ENCODE measurements at places on chromosomes 1 and 21.

- no peak for DNase-seq
Observed at GRCh38 chr21:39845571-39846130, 21.6 kb upstream of the PCP4 start.

DNA sequence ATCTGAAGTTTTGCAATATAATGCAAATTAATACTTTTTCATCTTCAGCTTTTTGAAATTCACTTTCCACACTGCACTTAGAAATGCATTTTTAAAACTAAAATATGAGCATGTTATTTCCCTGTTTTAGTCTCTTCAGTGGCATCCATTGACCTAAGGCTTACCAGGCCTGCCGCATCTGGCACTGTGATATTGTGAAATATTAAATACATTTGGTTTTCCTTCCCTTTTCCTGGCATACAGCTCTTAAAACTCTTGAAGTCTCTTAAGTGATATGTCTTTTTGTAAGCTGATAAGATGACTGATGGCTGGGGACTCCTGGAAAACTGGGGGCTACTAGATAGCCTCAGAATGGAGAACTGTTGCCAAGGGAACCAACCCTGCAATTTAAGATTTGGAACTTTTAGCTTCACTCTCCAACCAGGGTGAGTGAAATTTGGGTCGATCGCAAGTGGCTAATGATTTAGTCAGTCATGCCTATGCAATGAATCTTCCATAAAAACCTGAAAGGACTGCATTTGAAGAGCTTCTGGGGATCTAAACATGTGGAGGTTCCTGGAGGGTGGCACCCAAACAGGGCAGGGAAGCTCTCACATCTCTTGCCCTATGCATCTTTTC lies 75.5 kb upstream of the PDC start:
- no peak for DNase-seq

GRCh38 chr1:72281637-72282270 lies 585 bp downstream of the NEGR1 start:
- DNase-seq: no peak

DNA sequence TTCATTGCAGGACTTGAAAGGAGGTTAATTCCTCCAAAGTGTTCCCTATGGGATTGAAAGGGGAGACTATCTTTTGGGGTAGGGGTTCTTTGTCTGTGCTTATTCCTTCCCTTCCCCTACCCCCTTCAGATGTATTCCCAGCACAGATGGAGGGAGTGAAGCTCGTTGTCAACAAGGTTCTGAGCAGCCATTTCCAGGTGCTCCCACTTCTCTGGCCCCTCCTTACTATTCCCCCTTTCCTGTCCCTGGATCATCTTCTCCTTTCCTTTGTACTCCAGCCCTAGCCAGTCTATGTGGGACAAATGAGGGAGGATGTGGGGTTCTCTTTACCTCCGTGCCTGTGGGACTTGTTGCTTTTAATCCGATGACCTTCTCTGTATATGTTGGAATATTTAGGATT lies 899 bp downstream of the TOMM40L start:
- DNase-seq: no peak

DNA sequence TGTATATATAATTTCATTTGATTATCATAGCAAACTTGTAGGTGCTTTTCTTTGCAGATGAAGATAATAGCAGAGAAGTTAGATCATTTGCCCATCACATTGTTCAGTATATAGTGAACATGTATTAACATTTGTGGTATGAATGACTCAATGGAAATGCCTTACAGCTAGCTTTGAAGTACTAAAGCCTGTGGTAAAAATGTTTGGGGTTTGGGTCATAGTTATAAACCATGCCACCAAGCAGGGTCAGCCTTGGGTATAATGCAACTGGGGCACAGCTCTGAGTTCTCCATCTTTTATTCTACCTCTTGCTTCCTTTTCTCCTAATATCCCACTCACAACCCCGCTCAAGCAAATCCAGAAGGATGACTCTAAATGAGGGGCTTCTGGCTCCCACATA lies 141.6 kb downstream of the KCNT2 start:
- no peak for DNase-seq

GRCh38 chr1:8782001-8782620 lies 35.3 kb downstream of the RERE start:
- DNase-seq: no peak

- no peak for DNase-seq
Observed at GRCh38 chr1:214108097-214108446, 120.3 kb downstream of the PROX1 start.

DNA sequence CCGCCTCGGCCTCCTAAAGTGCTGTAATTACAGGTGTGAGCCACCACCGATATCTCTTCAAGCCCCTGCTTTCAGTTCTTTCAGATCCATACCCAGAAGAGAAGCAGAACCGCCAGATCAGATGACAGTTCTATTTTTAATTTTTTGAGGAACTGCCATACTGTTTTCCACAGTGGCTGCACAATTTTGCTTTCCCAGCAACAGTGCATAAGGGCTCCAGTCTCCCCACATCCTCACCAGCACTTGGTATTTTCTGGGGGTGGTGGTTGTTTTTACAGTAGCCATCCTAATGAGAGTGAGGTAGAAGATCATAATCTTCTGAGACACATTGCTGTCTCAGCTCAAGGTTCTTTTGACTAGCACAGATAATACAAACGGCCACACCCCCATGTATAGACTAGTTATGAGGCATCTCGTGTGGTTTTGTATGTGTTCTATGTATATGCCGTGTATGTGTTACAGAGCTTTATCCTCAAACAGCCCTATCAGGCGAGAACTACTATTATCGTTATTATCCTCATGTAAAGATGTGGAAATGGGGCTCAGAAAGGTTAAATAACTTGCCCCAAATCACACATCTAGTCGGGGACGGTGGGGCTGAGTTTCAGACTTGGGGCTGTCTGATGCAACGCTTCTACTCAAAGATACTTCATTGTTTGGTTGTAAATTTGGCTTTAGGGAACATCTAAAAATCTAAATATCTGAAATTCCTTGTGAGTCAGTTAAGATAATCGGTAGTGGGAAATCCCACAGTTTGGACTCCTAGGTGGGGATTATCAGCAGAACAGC lies 12.0 kb downstream of the FHAD1 start:
- no peak for DNase-seq

GRCh38 chr1:186502087-186502486 lies 41.2 kb upstream of the PDC start:
- DNase-seq: no peak

- no peak for DNase-seq
Observed at GRCh38 chr1:42690477-42691156, 8.4 kb downstream of the YBX1 start.

DNA sequence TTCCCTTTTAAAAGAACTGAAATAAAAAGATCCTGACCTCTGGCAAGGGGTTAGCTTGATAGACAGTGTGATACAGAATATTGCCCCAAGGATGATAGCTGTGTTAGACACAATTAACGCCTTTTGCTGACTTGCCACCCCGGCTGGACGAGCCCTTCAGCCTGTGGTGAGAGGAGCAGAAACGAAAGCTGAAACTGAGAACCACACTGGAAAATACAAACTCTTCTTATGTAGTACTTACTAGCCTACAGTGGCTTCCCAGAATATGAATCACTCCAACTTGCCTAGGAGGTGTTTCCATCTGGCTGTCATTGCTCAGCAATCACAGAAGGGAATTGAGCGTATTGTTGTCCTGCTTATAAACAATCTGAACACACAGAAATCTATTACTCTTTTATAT lies 22.9 kb downstream of the SAMSN1 start:
- no peak for DNase-seq

DNA sequence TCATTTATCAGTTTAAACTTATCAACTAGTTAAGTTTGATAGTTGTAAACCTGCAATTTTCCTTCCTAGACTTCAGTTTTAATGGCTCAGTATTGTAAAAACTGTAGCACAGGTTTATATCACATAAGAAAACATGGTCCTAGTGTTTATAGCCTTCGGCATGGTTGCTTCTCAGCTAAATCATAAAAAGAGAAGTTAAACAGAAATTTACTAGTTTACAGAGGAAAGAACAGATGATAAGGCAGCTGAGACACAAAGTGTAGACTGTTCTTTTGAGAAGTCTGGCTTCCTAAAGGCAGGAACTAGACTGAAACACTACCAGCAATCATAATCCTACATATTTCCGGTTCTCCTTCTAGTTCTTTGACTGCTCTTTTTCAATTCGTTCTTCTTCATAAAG lies 39.8 kb downstream of the WNT2B start:
- no peak for DNase-seq

DNA sequence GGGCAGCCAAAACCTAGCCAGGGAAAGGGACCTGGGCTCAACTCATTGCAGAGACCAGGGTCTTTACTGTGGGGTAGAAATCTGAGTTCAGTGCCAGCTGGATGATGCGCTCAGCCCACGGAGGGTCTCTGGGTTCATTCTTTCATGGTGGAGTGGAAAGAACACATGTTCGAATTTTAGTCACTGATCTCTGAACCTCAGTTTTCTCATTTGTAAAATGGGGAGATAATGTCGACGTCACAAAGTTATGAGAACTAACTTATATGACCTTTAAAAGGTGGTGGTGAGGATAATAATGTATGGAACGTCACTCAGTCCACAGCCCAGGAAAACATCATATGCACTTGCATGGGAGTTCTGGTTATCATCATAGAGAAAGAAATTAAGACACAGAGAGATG lies 1.2 kb upstream of the TAL1 start:
- no peak for DNase-seq

GRCh38 chr1:235124111-235124510 lies 4.5 kb downstream of the TOMM20 start:
- no peak for DNase-seq

- DNase-seq: no peak
Observed at GRCh38 chr21:32772281-32773047, 909 bp upstream of the PAXBP1 start.

DNA sequence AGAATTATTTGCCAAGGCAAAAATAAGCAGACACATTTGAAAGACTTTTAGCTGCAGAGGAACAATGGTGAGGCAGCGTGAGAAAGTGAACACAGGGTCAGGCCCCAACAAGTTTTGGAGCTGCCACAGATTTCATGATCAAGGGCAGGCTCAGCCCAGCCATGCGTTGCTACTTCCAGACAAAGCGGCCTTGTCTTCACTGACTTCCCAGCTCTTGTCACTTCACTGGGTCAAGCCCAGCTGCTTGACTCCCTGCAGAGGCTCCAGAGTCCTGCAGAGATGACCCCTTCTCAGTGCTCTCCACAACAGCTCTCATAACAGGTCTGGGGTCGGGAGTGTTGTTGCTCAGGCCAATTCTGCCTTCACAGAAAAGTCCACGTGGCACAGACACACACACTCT lies 35.8 kb downstream of the HHAT start:
- no peak for DNase-seq

- no peak for DNase-seq
Observed at GRCh38 chr1:113391649-113392271, 1.4 kb downstream of the MAGI3 start.

GRCh38 chr1:205351984-205352713 lies 4.6 kb downstream of the KLHDC8A start:
- peak; percentile 90 for DNase-seq

- no peak for DNase-seq
Observed at GRCh38 chr1:244113532-244114320, 62.6 kb downstream of the ZBTB18 start.

GRCh38 chr1:156807627-156808026 lies 9.0 kb downstream of the SH2D2A start:
- no peak for DNase-seq

GRCh38 chr1:24151175-24151533 lies 8.2 kb upstream of the IL22RA1 start:
- DNase-seq: peak; percentile 29

DNA sequence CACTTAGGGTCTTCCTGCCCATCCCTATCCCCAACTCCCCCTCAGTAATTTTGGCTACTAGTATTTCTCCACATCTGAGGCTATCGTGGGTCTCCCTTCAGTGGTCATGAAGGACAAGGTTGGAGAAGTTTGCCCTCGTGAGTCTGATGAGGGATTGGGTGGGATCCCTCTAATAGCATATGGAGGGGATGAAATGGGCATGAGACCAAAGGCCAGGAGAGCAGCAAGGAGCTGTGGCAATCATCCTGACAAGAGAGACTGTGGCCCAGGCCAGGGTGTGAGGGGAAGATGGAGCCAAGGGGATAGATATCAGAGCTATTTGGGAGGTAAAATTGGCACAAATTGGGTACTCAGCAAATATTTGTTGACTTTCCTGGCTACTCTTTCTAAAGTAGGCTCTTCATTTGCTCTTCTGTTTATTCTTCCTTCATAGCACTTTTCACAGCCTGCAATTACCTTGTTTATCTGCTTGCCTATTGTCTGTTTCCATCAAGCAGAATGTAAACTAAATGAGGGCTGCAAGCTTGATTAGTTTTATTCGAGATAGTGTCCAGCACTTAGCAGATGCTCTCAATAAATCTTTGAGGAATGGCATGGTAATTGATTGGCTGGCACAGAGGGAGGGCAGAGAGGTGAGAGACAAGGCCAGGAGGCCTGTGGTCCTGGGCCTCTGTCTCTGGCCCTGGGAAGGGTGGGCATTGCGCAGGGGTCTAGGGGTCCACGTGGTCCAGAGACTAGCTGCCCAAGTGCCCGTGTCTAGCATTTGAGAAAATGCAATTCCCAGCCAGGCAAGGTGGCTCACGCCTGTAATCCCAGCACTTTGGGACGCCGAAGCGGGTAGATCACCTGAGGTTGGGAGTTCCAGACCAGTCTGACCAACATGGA lies 1.5 kb upstream of the PLK3 start:
- DNase-seq: no peak

- no peak for DNase-seq
Observed at GRCh38 chr1:157566484-157567300, 14.4 kb upstream of the FCRL5 start.

DNA sequence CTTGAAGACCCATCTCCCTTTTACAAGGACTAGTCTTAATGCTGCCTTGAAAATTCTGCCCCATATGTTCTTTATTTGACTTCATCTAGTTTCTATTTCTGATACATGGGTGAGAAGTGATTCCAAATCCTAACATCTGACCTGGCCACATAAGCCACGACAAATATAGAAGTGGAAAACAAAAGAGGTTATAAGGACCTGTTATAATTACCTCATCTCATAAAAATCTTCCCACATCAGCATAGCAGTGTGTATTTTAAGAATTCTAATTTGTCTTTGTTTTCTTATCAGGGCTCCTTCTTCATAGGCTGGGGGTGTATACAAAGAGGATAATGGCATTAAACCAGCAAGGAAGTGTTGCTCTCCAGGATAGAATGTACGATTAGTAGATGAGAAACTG lies 1007.4 kb downstream of the TTLL7 start:
- DNase-seq: no peak

- DNase-seq: no peak
Observed at GRCh38 chr1:245091171-245091621, 63.6 kb upstream of the KIF26B start.

GRCh38 chr1:217332431-217333065 lies 298.3 kb downstream of the GPATCH2 start:
- DNase-seq: no peak

DNA sequence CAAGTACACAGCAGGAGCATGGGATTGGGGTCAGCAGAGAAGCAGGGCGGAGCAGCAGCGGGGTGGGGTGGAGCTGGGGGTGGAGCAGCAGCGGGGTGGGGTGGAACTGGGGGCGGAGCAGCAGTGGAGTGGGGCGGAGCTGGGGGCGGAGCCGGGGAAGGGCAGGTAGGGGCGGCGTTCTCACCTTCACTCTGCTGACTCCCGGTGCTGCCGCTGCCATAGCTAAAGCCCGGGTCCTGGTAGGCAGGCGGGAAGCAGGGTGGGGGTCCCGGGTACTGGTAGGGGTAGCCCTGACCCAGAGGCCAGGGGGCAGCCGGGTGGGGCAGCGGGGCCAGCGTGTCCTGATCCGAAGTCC lies 6.7 kb downstream of the TAS1R3 start:
- DNase-seq: no peak

GRCh38 chr1:177282976-177283375 lies 112.2 kb downstream of the BRINP2 start:
- DNase-seq: no peak

GRCh38 chr1:160767395-160768294 lies 28.3 kb upstream of the LY9 start:
- no peak for DNase-seq

Measured in NCI-H2107 (cell line).